Renal pelvis (tissue), 12 donors: ENCODE measurements at places on chromosomes 6 and 20. TPM values are rescaled to one million over a fixed set of nuclear protein-coding genes. Genes with fewer than 3 reads are reported as not detected.

DNA sequence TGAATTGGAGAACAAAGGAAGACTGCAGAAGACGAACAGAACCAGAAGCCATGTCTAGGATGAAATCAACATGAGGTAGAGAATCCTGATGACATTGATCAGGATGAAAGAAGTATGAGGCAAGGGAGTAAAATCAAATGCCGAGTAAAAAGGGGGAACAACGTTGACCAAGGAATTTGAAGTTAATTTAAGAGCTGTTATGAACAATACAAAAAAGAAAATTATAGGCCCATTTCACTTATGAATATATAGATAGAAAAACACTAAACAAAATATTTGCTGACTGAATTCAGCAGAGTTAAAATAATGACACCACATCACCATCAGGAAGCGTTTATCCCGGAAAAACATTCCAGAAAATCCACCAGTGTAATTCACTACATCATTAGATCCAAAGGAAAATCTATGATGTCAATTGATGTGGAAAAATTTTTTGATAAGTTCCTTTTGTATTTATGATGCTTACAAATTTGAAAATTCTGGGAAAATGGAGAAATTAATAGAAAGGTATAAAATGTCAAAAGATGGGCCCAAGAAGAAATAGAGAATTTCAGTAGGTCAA is 8.1 kb upstream of the CCN5 start:
- no peak for DNase-seq

DNA sequence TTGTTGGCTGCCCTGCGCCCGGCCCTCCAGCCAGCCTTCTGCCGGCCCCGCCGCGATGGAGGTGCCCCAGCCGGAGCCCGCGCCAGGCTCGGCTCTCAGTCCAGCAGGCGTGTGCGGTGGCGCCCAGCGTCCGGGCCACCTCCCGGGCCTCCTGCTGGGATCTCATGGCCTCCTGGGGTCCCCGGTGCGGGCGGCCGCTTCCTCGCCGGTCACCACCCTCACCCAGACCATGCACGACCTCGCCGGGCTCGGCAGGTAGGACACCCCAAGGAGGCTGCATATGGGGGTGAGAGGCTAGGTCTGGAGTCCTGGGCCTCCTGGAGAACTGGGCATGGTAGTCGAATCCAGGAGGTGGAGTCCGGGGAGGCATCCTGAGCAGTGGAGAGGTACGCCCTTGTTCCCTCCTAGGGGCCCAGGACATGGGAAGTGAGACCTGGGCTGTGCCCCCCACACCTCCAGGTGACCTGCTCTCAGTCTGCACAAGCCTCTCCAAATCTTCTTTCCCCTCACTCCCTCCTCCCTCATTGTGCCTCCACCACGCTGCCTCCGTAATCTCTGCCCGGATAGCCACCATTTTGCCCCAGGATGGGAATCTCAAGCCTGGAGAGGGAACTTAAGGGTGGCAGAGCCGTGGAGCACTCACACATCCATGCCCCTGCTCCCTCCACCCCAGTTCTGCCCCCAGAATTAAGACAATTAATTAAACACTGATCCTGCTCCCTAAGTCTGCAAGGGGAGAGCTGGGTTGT is 541 bp downstream of the CDC25B start:
- DNase-seq, result no peak

DNA sequence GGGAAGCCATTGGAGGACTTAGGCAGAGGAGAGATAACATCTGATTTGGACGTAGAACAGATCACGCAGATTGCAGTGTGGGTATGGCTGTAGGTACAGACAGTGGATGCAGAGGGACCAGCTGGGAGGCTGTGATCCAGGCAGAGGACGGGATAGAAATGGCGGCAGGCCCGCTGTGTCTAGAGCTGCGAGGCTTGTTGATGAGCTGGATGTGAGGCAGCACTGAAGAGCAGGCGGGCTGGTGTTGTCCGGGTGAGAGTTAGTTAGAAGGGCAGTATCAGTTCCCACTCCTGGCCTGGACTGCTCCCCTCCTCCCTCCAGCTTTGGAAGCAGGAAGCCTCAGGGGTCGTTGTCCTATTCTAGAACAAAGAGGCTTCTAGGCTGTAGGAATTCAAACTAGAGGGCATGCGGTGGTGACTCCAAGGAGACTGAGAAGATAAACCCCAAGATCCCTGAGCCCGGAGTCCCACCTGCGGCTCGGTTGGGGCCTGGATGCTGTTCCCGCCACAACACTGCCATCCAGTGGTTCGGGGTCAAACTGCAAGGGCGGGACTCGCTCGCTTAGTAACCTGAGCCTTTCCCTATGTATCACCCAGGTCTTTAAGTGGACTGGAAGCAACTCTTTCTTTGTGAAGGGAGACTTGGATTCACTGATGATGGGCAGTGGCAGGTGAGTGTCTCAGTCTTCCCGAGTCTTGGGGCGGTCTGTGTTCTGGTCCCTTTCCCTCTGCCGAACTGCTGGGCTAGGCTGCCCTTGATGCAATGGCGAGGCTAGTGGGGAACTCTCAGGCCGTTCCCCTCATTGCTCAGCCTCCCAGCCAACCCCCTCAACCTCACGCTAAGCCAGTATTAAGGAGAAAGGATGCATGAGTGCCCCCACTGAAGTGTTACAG is 11.2 kb downstream of the TLDC2 start:
- peak; percentile 87 for DNase-seq

The C6orf15 gene
- polyA plus RNA-seq, result not detected

The SLC17A4 gene
- polyA plus RNA-seq, result 2.2 TPM

The PRPH2 gene
- polyA plus RNA-seq, result 3.0 TPM

GRCh38 chr20:62433658-62434497 is 6.5 kb upstream of the RBBP8NL start:
- DNase-seq, result peak; percentile 80

GRCh38 chr6:22892452-22892851 is 323.1 kb downstream of the HDGFL1 start:
- DNase-seq, result no peak

The SLC22A1 gene
- polyA plus RNA-seq, result 1.4 TPM

The ACTL10 gene
- 0.50 TPM for polyA plus RNA-seq

GRCh38 chr6:17527076-17527475 is 73.0 kb upstream of the FAM8A1 start:
- no peak for DNase-seq

DNA sequence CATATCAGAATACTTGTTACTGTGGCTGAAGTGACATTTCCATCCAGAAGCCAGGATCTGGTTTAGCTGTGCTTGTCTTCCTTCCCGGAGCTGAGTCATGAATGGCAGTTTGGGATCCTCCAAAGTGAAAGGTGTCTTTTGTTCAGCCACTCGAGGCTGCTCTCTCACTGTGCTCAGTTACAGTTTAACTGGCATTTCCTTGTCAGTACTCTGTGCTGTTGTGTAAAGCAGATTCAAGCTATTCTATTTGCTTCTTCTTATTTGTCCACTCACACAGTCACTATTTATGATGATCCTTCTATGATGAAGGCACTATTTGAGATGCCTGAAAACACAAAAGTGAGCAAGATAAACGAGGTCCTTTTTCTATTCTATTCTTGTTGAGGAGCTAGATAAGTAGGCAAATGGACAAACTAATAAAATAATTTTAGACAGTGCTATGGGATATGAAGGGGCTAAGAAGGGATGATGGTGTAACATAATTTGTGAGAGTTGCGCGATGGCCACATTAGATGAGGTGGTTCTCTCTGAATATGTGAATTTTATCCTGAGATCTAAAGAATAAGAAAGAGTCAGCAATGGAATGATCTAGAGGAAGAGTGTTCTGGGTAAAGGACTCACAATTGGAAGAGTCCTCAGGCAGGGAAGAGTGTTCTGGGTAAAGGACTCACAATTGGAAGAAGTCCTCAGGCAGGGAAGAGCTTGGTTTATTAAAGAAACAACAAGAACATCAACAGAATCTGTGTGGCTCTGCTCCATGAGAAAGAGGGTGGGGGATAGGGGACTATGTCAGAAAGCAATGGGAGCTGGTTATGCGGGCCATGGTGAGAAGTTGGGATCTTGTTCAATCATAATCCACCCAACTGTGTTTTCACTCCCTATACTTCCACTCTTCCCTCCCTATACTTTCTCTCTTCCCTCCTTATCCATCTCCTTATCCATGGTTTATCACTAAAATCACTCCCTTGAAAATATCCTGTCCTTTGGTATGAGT is 40.1 kb downstream of the CYP24A1 start:
- DNase-seq, result no peak

The NNAT gene
- polyA plus RNA-seq, result 125 TPM
